ENCODE measurements at places on chromosomes 3 and 15. TPM values are rescaled to one million over a fixed set of nuclear protein-coding genes. Genes with fewer than 3 reads are reported as not detected.

GUCA1C gene
- total RNA-seq = not detected

ZNF501 gene
- 1.0 TPM for total RNA-seq

C3orf70 gene
- total RNA-seq = 5.5 TPM

ITGA11 gene
- total RNA-seq = 0.88 TPM

All from Peyer's patch (tissue), 4 donors.